ENCODE measurements at places on chromosomes 7 and 10.
A peak's percentile ranks its signal among the peaks of the same experiment; 100 is the strongest.

- no peak for DNase-seq
Observed at GRCh38 chr7:45720989-45721388, 146.8 kb downstream of the ADCY1 start.

- DNase-seq, result no peak
Observed at GRCh38 chr7:104943502-104944343, 70.3 kb upstream of the KMT2E start.

DNA sequence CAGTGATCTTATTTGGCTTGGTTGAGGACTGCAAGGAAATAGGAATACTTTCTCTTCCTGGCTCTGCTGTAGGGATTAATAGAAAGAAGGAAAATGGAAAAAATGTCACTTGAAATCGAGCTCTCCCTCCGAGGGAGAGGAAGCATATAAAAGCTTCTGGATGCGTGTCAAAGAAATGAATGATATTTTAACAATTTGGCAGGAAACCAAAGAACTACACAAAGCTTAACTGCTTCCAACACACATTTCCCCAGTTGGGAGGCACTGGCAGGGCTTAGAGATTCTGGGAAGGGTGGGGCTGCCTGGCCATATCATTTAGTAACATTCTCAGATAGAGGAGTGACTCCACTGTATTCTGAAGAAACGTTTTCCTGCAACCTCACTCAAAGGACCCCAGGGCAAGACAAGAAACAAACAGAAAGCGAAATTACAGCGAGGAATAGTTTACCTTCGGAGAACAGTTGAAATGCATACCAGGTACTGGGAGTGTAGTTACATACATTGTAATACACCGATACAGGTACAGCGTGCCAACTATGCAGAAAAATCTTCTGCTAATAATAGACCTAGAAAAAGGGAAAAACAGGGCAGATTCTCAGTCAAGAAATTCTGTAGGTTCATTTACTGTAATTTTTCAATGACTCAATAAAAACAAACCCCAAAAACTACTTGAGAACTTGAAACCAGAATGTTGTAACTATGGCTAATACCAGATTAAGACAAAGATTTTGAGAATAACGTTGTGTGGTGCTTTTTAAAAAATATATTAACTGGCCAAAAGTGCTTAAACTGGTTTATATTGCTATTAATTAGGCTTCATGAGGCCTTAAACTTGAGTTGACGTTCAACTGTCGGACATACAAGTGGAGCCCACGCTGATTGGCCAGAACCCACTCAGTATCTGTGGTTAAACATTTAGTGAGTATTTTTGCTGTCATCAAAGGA lies 75.7 kb upstream of the ASAH2 start:
- peak; percentile 85 for DNase-seq

DNA sequence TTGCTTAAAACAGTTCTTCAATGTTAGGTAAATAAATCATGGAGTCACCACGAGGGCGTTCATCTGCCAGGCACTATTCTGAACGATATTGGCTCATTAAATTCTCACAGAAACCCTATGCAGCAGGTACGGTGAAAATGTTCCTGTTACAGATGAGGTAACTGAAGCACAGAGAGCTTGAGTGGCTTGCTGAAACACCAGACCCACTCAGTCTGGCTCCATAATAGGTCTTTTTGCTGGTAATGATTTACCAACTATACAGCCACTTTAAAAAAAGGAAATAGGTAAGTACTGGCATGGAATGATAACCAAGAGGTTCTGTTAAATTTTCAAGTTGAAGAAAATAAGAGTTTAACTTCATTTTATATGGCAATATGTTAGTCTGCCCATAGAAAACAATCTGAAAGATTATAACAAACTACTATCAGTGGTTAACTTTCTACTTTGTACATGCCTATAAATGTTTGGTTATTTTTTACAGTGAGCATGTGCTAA lies 1.3 kb upstream of the TM9SF3 start:
- DNase-seq, result no peak

GRCh38 chr10:52032681-52033629 lies 281.1 kb upstream of the DKK1 start:
- DNase-seq, result no peak

- DNase-seq, result no peak
Observed at GRCh38 chr10:37703833-37704382, 153.5 kb downstream of the ZNF248 start.

DNA sequence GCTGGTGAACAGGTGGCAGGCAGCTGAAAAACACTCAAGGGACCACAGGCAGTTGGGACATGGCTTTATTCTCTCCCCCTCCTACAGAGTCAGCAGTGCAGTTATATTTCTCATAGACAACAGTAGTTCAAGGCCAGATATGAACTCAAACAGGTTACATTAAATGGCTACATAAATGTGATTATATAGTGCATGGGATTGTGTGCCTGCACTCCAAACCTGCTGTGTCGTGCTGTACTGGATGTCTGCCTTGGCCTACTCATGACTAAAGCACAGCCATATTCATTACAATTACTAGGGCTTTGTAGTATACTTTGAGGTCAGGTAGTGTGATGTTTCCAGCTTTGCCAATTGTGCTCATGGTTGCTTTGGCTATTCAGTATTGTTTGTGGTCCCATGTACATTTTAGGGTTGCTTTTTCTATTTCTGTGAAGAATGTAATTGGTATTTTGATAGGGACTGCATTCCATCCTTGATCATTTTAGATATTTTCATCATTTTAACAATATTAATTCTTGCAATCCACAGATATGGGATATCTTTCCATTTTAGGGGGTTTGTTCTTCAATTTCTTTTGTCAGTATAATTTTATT lies 393.6 kb downstream of the CNTNAP2 start:
- no peak for DNase-seq

DNA sequence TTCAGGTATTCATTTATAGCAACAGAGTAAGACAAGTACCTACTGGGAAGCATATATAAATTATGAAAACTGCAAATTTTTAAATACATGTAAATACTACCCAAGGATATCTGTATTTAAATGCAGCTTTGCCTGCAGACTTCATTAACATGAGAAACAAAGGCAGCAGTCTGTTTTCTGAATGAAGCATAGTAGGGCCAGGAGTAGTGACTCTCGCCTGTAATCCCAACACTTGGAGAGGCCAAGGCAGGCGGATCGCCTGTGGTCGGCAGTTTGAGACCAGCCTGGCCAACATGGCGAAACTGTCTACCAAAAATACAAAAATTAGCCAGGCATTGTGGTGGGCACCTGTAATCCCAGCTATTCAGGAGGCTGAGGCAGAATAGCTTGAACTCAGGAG lies 42.5 kb upstream of the PHF14 start:
- no peak for DNase-seq

GRCh38 chr7:16661924-16662323 lies 15.9 kb downstream of the BZW2 start:
- DNase-seq, result no peak

DNA sequence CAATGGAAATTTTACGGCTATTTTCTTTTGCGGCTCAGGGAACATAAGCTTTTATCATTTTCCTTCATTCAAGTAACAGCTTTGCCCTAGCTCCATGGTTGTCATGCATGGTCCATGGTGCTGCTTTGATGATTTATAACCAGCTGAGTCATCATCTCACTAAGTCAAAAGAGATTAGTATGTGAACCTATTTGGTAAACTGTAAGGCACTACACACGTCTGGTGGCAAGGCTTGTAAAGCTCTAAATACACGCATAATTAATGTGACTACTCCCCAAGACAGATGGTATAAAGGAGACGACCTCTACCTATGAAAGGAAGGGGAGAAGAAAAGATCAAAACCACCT lies 340.2 kb downstream of the KCNMA1 start:
- no peak for DNase-seq

- no peak for DNase-seq
Observed at GRCh38 chr10:70891627-70892026, 3.3 kb upstream of the PCBD1 start.

DNA sequence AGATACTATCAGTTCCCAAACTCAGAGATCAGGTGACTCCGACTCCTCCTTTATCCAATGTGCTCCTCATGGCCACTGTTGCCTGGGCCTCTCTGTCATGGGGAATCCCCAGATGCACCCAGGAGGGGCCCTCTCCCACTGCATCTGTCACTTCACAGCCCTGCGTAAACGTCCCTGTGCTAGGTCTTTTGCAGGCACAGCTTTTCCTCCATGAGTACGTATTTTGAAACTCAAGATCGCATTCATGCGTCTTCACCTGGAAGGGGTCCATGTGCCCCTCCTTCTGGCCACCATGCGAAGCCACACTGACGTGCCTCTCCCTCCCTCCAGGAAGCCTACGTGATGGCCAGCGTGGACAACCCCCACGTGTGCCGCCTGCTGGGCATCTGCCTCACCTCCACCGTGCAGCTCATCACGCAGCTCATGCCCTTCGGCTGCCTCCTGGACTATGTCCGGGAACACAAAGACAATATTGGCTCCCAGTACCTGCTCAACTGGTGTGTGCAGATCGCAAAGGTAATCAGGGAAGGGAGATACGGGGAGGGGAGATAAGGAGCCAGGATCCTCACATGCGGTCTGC lies 162.2 kb downstream of the EGFR start:
- no peak for DNase-seq

- DNase-seq, result no peak
Observed at GRCh38 chr10:123651421-123652047, 14.6 kb upstream of the GPR26 start.

- no peak for DNase-seq
Observed at GRCh38 chr7:157693071-157693520, 356.3 kb downstream of the DNAJB6 start.

GRCh38 chr7:100141555-100141949 lies 7.2 kb upstream of the LAMTOR4 start:
- DNase-seq, result no peak

DNA sequence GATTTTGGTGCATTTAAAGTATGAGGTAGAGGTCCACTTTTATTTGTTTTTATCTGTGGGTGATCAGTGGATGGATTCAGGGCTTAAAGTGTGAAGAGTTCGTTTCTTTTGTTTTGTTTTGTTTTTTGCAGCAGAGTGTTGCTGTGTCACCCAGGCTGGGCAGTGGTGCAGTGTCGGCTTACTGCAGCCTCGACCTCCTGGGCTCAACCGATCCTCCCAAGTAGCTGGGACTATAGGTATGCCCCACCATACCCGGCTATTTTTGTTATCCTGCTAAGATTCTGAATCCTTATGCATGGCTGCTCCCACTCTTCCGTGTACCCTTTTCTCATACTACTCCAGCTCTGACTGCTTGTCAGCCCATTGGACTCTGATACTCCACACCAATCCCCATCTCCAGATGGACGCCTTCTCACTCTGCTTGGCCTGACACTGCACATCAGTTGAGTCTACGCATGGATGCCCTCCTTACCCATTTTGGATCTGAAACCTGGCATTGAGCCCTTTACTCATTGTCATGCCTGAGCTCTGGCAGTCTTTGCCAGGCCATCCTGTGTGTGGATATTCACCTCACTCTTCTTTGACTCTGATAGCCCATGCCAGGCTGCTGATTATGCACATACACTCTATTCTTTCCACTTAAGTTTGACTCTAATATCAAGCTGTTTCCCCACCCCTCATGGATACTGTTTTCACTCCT lies 119.5 kb downstream of the CCSER2 start:
- no peak for DNase-seq

- no peak for DNase-seq
Observed at GRCh38 chr7:114627231-114627630, 212.6 kb downstream of the FOXP2 start.

DNA sequence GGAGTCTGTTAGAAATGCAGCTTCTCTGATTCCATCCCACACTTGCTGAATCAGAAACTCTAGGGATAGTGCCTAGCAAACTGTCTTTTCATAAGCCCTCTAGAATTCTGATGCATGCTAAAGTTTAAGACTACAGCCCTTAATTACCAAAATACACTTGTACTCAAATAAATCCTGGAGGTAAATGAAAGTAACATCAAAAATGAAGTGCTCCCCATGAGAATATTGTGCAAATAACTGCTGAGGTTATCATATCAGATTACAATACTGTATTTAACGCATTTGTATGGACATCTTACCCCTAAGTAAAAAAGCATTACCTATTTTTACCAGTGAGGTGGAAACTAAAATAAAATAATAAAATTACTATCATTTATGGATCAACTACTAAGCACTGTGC lies 104.7 kb downstream of the CHCHD3 start:
- DNase-seq, result no peak

DNA sequence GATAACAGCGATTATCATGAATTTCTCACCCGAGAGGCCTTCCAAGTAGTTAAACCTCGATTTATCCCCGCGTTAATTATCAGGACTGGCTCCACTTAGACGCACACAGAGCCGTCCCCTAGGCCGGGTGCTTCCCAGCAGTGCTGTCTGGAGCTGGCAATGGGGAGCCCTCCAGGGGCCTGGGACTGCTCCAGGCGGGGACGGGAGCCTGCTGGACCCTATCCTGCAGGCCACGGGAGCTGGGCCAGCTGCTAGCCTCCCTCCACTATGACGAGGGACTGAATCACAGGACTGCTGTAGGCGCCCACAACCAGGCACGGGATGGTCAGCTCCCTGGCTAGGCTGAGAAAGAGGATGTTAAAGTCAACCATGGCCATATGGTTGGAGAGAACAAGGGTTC lies 229.1 kb downstream of the ELFN1 start:
- DNase-seq, result no peak

GRCh38 chr10:51602326-51602725 lies 97.1 kb downstream of the CSTF2T start:
- peak; percentile 4 for DNase-seq
